ENCODE measurements at places on chromosomes 5 and 9. TPM values are rescaled to one million over a fixed set of nuclear protein-coding genes. Genes with fewer than 3 reads are reported as not detected.
A peak's percentile ranks its signal among the peaks of the same experiment; 100 is the strongest.

GABRB2 gene
- total RNA-seq = not detected

- DNase-seq = no peak
These were observed 49.0 kb downstream of the PPARGC1B start for GRCh38 chr5:149779124-149779465.

DNA sequence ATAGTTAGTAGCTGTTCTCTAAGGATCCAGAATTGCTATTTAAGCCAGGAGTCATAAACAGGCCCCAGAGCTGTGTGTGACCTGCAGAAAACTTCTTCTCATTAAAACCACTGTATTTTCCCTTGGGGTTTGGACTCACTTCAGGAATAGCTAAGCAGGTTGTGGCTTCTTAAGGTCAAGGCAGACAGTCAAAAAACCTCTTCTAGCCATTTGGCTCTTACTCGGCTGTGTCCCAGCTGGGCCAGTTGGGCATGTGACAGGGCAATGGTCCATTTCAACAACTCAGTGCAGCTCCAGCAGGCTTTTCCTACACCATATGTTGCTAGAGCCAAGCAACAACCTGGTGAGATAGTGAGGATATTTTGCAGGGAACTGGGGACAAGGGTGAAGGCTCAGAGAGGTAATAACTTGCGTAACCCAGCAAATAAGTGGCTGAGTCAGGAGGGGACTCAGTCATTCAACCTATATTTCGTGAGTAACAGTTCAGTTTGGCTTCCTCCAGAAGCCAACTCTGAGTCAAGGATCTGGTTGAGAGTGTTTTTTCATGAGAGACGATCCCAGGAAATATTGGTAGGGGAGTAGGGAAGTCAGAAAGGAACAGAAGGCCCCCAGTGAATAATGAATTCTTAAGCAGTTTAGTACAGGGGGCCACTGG, 115.4 kb upstream of the PPP2R2B start:
- no peak for DNase-seq

- DNase-seq = no peak
These were observed 3.2 kb downstream of the AGTPBP1 start for GRCh38 chr9:85738509-85738908.

ZDHHC11B gene
- 8.6 TPM for total RNA-seq

DNA sequence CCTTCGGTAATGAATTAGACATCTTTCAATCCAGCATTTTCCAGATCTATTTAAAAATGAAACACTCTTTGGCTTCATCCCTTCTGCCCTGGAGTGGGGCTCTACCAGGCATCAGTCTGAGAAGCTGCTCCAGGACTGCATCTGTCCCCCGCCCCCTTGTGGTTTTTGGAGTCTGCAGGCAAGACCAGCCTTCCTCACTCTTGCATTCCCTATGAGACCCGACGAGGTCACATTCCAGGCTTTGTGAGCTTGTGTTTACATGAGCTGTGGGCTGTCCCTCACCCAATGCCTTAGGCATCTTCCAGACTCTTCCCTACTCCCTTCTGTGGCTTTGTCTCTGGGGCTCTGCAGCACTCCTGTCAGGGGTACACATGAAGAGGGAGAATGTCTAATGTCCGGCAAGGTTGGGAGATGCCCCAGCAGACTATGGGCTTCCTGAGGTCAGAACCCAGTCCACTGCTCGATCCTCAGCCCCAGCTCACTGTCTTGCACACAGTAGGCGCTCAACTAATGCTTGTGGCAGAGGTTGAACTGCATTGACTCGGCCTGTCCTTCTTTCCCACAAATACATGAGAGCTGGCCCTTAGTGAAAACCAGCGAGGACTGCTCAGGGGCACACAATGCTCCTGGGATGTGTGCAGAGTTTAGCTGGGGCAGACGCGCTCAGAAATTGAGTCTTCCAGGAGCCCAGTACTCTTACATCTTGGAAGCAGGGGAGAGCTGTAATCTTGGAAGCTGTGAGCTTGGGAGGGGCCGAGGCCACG, 11.7 kb upstream of the GADD45G start:
- DNase-seq = peak; percentile 30

DNA sequence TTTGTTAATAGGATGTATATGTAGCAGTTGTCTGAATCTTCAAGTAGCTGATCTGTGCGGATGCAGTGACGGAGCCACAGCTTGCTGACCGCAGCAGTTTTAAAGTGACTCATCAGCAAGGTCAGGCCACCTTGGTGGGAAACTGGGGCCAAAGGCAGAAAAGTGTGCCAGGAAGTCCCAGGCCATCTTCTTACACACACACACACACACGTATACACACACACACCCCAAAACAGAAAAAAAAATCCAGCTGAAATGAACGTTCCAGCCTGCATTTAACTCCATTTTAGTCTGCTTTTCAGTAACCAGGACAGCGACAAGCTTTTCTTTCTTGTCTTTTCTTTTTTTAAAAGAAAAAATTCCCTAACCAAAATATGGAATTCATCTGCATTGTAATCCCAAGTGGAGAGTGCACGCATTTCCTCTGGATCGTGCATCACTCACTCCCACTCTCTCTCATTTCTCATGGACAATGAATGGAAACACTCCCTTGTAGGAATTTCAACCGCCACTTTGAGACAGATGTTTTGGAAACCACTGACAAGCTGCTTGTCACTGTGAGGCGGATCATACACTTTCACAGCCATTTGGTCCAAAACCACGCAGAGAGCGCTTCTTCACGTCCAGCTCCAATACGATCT, 103.9 kb downstream of the LHFPL2 start:
- no peak for DNase-seq

CD14 gene
- not detected for total RNA-seq

GABRA6 gene
- total RNA-seq = not detected

DNA sequence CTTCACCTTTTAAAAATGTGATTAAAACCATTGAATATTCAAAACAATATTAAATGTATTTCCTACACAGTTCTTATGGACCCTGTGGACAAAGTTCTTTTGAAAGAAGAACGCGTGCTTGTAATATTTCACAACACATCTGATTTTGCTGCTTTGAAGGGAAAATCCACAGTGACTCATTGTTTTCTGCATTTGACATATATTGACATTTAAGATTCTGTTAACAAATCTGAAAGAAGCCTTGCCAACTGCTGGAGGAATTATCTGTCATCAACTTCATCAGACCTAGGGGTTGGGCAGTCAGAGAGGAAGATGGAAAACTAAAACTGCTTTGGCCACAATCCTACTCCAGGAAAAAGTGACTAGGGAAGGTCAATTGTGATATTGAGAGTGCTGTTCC, 56.9 kb upstream of the RASEF start:
- peak; percentile 54 for DNase-seq

KCNIP1 gene
- not detected for total RNA-seq

DNA sequence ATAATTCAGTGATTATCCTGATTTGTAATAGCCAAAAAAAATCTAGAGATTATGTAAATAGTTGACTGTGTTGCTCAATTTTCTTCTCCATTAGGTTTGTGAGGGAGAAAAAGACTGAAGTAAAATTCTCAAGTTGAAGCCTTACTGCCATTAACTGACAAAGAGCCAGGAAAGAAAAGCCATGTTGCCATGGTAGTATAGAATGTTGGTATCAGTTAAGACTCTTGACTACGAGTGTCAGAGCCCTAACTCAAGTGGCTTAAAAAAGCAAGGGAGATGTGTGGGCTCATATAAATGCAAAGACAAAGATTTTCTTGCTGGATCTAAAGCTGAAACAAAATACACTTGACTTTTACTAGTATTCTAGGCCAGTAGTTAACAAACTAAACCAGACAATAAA, 571.7 kb downstream of the KCTD16 start:
- no peak for DNase-seq

DNA sequence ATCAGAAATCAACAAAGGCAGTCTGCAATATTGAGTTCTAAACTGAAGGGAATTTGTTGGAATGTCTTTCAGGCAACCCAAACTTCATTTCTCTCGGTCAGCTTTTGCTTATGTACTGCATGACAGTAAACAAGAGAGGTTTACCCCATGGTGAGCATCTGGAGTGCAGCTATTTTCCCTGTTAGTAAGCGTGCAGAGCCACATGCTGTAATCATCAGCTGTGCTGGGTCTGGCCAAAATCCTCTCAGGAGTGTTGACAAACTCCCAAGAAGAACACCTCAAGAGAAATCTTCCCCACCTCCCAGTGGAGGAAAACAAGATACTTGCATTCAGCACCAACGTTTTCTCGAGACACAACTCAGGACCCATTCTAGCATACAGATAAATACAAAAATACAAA, 83.6 kb upstream of the ADAMTSL1 start:
- DNase-seq = no peak

IL9 gene
- not detected for total RNA-seq

DNA sequence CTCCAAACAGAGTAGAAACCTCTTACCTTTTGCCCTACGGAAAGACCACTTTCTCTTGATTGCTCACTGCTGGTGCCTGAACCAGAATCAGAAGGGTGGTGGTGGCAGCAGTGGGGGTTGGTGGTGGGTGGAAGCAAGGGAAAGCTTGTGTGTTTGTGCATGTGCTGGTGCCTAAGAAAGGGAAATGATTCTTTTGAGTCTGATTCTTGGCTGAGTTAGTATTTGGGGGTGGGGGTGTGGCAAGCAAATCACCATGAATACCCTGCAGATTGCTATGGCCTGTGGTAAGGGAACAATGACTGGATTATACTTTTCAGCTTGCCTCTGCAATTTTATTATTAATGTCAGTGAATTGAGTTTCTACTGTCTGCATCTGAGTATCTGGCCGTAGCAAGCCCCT, 106.6 kb downstream of the ARHGAP26 start:
- DNase-seq = peak; percentile 62

LAMC3 gene
- total RNA-seq = 2.9 TPM

FOXD4L5 gene
- not detected for total RNA-seq

DNA sequence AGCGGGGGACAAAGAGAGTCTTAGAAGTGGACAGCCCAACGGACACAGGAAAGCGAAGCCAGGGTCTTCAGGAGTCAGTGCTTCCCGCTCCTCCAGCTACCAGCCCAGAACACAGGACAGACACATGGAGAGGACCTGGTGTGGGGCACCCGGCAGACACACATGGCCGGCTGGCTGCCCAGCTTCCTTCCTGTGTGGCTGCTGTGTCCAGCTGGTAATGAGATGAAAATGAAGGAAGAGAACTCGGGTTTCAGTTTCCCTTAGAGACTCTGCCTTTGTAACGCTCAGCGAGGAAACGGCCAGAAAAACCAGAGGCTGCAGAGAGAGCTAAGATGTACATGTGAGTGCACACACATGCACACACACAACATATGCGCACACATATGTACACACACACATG, 87.5 kb downstream of the SECISBP2 start:
- no peak for DNase-seq

DNA sequence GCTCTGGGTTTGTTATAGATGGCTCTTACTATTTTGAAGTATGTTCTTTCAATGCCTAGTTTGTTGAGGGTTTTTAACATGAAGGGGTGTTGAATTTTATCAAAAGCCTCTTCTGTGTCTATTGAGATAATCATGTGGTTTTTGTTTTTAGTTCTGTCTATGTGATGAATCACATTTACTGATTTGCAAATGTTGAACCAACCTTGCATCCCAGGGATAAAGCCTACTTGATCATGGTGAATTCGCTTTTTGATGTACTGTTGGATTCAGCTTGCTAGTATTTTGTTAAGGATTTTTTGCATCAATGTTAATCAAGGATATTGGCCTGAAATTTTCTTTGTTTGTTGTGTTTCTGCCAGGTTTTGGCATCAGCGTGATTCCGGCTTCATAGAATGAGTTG, 25.5 kb downstream of the CCDC180 start:
- no peak for DNase-seq

DNA sequence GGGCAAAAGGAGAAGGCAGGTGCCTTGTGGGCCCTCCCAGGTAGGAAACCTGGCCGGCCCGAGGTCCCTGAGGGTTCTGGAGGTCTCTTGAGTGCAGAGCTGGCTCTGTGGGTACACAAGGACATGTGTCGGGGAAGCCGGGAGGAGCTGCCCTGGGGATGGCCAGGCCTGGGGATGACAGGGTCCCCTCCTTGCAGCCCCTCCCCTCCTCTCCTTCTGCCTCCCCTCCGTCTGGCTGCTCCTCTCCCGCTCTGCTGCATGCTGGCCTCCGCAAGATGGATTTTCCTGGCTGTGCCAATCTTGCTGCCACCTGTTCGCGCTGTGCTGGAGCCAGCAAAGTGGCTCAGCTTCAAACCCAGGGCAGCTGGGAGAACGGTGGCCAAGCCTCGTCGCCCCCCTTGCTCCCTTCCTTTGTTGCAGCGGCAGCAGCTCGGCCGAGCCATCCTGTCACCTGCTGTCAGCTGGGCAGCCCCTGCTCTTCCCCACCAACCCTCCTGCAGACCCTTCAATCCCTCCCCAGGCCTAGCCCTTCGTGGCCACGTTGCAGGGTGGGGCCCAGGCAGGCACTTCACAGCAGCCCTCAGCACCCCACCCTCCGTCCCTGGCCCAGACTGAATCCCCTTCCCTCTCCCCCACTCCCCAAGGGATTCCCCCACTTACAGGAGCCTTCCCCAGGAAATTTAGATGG, 17.6 kb upstream of the UNC5A start:
- DNase-seq = no peak

DNA sequence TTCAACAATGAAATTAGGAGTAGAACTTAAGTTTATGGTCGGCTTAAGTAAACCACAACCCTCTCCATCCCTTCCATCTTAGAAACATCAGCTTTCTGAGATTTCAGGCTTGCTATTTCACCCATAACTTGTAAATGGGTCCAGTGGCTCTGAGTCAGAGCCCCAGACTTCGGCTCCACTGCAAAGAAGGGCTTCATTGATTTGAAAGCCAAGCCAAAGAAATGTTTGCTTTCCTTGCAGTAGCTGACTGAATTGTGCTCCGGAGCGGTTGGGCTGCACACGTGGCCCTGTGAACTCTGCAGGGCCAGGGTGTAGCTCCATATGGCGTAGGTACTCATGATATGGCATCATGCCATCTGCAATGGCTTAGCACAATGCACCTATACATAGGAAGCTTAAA, 57.0 kb downstream of the NREP start:
- DNase-seq = peak; percentile 93

CDKN2B gene
- not detected for total RNA-seq

DNA sequence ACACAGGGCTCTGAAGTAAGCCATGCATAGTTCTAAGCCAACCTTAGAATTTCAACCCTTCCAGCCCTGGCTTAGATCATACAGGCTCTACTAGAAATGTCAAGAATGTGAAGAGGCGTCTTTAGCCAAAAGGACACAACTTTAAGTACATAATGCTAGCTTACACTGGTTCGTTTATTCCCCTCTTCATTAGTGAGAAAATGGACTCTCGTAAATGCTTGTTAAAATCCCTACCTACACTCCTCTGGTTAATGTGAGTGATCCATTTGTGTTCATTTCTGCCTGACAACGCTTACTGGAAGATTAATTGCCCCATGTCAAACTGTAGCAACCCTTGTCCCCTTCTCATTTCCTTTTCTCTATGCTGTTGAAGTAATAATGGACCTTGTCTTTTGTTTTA, 149.3 kb upstream of the POU5F2 start:
- DNase-seq = no peak

- no peak for DNase-seq
These were observed 60.1 kb downstream of the LMX1B start for GRCh38 chr9:126673689-126674364.

GAS1 gene
- total RNA-seq = 15.9 TPM

SIT1 gene
- total RNA-seq = not detected

Data from SK-MEL-5 (cell line).